ENCODE measurements at places on chromosomes 2 and 18.

DNA sequence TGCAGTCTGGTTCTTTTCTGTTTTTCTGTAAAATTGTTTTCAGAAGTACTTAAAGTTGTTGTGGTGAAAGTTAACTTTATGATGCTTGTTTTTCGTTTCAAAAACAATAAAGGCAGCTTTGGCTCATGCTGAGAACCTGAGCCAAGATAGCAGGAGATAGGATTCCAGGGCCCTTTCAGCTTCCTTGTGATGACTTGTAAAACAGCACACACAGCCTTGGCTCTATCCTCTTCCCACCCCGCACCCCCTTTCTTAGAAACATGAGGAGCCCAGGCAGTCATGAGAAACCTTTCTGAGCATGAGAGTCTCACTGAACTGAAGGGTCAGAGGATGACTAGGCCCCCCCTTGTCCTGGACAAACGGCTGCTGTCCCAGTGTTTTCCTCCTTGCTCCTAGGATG lies 12.4 kb upstream of the CHRNA1 start:
- no peak for DNase-seq

- no peak for DNase-seq
Measured at GRCh38 chr2:20431301-20431698, 15.6 kb upstream of the RHOB start.

- DNase-seq, result no peak
Measured at GRCh38 chr2:3738454-3738853, 35.1 kb downstream of the DCDC2C start.

GRCh38 chr2:217959723-217960122 lies 43.1 kb downstream of the TNS1 start:
- DNase-seq, result no peak

GRCh38 chr2:67948057-67948456 lies 114.7 kb downstream of the C1D start:
- no peak for DNase-seq

DNA sequence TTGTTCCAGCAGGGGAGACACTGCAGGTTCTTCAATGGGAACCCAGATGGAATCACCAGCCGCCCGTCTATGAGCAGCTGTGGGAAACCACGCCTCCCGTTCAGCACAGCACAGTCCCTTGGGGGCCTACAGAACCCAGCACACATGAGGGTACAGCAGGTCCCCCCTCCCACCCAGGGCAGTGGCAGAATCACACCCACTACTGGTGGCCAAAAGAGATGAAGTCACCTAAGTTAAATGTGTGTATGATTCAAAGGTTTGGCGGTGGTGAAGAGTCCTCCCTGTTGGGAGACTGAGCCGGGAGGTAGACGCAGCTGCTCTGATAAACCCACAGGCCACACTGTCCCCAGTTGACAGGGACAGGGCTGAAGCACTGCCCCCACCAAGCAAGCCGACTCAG lies 44.3 kb downstream of the L3MBTL4 start:
- DNase-seq, result no peak

DNA sequence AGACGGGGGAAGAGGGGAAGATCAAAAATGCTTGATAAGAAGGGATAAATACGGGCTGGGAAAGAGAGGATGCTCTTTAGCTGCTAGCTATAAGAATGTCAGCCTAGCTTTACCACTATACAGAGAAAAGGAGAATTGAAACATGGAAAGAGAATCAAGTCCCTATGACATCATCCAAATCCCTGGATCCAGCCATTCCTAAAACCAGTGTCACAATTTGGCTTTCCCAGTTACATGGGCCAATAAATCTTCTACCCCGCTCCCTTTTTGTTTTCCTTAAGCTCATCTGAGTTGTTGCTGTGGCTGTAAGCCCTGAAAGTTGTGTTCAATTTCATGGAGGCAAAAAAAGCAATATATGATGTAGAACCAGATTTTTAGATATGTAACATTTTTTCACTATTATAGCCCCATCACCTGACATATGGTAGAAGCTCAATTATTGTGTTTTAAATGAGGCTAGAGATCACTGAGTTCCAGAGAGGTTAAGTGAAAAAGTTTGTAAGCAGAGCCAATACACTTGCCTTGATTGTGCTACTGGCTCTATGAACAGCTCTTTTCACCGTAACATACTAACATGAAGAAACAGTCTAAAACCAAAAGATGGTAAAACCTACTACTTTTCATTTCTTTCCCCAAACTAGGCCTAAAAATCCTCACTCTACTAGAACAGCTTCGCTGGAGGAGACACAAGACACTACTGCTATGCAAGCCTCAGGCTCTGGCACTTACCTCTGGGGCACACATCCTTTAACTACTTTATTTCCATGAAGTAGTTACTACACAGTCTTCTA lies 4.3 kb downstream of the HNRNPLL start:
- DNase-seq, result no peak

DNA sequence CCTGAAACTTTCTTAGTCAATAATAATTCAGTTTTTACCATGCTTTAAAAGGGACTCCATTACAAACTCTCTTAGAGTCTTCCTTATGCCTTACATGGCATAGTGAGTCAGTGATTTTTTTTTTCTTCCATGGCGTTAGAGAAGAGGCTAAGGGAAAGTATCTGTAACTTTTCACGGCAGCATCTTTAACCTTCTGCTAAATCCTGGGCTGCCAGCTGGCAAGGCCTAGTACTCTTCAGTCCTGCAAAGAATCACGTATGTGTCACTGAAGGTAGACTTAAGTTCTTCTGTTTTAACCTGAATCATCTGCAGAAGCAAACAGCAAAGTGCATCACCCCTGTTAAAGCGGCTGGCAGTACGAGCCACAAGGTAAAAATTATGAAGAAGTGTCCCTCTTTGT lies 286.3 kb upstream of the FN1 start:
- no peak for DNase-seq

DNA sequence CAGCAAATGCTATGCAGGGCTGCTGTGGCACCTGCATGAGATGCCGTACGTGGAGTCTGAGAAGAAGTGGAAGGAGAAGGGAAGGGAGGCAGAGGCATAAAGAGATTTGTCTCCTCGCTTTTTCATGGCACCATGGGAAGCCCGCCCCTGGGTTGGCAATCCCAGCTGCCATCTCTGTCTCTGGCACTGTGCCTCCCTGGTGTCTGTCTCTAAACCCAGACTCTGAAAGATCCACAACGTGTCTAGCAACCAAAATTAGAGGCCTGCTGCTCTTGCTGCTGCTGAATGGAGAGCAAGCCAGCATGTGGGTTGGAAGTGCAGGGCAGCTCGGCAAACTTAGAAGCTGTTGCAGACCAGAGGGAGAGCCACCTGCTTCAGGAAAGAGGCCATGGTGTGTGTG lies 53.1 kb downstream of the INO80C start:
- DNase-seq, result no peak

DNA sequence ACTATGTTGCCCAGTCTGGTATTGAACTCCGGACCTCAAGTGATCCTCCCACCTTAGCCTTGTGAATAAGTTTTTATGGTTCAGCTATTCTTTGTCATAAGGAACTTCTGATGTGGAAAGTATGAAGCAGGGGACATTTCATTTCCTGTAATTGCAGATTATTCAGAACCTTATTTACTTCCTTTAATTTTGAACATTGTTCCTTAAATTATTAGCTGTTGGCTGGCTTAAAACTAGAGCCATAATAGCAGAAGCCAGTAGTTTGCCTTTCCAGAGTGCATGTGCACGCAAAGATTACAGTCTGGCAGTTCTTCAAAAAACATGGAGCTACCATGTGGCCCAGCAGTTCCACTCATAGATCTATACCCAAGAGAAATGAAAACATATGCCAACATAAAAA lies 53.1 kb downstream of the PMS1 start:
- DNase-seq, result no peak

DNA sequence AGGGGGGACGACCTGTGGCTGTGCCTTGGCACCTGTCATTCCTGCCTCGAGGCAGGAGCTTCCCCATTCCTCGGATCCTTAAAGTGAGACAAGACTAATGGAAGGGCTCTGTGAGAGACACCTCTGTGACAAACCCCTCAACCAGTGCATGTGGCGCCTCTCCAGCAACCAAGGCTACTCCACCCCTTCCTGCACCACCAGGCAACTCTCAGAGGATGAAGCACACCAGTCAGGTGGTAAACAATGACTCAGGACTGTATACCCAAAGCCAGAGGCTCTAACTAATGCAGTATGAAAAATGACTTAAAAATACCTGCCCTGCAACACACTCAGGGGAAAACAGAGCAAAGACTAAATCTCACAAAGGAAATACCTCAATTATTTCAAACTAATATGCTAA lies 136.9 kb downstream of the UXS1 start:
- no peak for DNase-seq

GRCh38 chr2:235951493-235951892 lies 216.7 kb downstream of the GBX2 start:
- no peak for DNase-seq

DNA sequence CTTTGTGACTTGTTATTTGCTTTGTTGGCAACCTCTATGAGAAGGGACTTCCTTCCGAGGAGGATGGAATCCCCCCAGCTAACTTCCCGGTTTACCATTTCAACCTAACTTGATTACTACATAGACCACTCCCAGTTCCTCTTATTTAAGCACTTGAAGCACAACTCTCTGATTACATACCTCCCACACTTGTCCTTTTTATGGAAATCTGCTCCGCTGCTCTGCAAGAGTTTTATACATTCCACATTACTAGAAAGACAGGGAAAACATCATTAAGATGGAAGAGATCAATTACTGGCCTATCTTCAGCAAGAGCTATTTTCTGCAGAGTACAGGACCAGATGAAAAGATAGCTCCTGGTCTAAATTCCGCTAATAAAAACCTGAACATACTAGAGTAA lies 160.0 kb upstream of the PGAP1 start:
- DNase-seq, result no peak

GRCh38 chr18:36212301-36213171 lies 25.2 kb downstream of the MOCOS start:
- DNase-seq, result no peak

DNA sequence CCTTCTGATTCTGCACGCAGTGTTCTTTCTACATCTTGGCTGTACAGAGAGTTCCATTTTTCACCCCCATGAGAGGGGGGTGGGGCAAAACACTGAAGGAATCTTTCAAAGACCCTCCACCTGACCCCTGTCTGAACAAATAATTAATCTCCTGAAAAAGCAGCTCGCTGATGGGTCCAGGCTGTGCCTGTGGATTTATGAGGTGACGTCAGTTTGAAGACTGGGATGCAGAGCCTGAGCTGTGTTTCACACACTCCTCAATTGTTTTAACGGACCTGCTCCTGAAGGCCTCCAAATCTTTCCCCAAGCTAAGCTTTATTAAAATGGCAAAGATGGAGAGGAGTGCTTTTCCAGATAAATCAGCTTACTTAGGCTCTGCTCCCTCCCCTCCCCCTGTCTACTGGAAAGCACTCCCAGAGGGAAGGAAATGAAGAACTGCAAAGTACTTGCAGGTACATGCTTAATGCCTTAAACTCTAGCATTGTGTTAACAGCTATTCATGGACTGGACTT lies 390.2 kb upstream of the TNP1 start:
- no peak for DNase-seq

DNA sequence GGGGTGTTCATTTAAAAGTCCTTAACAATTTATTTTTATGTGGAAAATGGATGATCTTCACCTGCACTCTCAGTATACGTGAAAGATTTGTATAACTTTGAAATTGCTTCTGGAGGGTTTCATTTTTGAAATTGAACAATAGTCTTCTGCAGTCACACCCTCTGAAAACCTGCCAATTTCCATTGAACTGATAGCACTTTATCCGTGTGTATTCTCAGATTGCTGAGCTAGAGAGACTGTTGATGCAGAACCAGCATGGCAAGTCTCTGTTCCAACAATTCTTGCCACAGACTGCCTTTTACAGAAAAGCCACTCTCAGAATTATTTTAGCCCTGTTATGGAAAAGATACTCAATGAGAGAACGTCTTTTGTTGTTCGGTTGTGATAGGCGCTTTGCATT lies 6.6 kb upstream of the GULP1 start:
- DNase-seq, result no peak

GRCh38 chr2:11280713-11281112 lies 63.7 kb downstream of the ROCK2 start:
- DNase-seq, result no peak

GRCh38 chr18:35328868-35329267 lies 15.4 kb downstream of the ZNF24 start:
- DNase-seq, result no peak

DNA sequence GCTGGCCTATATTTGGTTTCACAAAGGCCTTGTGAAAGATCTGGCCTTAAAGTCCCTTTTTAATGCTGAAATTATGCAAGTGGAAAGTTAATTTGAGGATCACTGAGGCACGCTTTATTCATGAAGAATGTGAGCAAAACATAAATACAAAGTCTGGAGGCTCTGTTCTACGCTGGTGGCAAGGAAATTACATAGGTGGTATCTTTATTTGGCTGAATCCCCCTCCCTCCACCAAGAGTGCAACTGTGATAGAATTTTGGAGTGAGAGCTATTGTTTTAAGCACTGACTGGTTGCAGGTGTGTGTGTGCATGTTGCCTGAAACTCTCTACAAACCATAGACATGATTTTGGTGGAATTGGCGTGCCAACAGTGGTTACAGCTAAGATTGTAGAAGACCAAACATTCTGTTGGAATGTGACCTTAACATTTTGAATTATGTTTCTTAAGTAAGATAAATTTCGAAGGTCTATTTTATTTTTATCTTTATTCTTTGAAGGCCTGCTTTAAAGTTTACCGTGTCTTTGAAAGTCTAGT lies 114.3 kb downstream of the SPTBN1 start:
- DNase-seq, result no peak
